Suppressor macrophage (primary cell): ENCODE measurements at places on chromosomes 6 and 20.
A peak's percentile ranks its signal among the peaks of the same experiment; 100 is the strongest.

- DNase-seq = no peak
Measured at GRCh38 chr6:84906514-84906913, 142.1 kb upstream of the TBX18 start.

DNA sequence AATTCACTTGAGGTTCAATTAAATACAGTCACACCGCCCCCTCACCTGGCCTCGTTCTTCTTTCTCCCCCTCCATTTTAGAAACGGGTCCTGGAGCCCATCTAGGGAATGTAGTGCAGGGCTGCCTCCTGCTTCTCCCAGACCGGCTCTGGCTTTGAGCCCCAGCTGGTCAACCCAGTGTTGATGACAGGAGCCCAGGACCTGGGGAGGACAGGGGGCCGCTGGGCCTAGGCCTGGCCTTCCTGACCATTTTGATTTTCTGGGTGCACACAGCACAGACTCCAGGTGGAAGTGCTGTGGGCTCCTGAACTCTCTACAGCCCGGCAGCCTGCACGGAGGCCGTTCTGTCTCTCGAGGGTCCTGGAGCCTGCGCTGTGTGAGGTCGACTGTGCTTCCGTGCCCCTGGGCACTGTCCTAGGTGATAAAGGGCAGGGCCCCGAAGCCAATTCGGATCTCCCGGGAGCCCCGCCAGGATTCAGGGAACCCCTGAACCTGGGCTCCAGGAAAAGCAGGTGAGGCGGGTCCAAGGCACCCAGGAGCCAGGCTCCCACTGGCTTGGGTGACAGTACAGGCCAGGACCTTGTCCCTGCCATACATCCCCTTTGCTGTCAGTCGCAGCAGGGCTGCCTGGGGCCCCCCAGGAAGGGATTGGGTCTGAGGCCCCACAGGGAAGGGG, 23.3 kb downstream of the NPEPL1 start:
- DNase-seq = no peak

DNA sequence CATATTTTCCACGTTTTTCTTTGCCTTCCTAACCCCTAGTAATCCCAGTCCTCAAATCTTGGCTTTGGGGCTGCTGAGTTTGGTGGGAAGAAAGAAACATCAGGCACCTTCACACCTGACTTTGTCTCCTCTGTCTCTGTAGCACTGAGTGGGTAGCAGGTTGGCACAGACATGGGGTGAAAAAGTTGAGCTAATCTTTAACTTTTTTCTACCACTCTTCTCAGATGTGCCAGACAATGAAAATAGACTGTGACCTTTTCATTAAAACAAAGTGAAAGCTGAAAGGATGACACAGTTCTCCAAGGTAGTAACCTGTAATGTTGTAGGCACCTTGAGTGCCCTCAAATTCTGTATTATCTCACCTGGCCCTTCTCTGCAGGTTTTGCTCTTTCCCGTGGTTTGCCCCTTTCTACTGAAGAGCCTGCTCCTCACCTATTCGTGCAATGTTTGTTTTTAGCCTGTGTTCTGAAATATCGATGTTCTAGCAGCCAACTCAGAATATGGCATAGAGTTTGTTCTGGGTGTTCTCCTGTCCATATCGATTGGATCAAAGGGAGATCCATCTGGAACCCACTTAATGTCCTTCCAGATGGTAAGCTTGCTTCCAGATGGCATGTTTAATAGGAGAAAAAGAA, 57.8 kb upstream of the ATXN1 start:
- DNase-seq = no peak

DNA sequence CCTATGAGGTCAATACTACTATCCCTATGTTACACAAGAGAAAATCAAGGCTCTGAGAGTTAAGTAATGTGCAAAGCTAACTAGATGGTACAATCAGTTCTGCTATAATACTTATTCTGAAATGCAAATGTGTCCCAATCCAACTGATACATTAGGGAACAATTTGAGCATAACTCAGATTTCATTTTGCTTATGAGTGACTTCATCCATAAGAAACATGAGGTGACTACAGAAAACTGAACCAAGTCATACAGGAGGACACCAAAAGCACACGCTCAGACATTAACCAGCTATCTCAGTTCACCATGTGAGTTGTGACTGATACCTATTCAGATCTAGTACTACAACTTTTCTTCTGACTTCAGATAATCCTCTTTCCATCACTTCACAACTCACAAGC, 179.9 kb upstream of the RUNX2 start:
- no peak for DNase-seq

- peak; percentile 72 for DNase-seq
Measured at GRCh38 chr6:22073516-22074198, 223.2 kb downstream of the PRL start.

DNA sequence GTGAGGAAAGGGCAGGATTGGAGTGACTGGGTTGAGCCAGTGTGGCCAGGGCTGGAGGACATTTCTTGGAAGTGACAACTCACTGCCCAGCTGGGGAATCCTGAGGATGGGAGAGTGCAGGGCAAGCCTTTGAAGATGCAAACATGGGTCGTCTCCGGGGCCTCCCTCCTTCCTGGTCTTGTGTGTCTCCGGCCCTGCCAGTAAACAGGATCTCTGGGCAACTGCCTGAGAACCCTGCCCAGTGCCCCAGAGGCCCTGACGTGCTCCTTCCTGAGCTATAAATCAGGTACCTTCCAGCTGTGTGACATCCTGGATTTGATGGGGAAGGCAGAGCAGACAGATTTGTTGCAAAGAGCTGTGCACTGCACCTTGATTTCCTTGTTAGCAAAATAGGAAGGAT, 12.9 kb upstream of the TCF15 start:
- DNase-seq = no peak

DNA sequence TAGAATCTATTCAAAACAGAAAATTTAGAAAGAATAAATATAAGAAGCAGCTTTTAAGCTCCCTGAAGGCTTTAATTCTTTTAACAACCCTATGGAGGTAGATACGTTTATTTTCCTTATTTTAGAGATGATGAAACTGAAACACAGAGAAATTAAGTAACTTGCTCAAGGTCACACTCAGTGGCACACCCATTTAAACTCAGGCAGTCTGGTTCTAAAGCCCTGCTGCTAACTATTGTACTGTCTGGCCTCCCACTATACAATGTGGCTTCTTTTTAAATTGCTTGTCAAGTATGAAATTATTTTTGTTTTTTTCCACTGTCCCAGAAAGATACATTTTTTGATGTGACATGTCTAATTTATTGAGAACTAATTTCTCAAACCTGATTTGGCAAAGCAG, 55.7 kb downstream of the FAM217A start:
- DNase-seq = peak; percentile 22

GRCh38 chr6:75106426-75106825, 99.4 kb downstream of the COL12A1 start:
- no peak for DNase-seq

DNA sequence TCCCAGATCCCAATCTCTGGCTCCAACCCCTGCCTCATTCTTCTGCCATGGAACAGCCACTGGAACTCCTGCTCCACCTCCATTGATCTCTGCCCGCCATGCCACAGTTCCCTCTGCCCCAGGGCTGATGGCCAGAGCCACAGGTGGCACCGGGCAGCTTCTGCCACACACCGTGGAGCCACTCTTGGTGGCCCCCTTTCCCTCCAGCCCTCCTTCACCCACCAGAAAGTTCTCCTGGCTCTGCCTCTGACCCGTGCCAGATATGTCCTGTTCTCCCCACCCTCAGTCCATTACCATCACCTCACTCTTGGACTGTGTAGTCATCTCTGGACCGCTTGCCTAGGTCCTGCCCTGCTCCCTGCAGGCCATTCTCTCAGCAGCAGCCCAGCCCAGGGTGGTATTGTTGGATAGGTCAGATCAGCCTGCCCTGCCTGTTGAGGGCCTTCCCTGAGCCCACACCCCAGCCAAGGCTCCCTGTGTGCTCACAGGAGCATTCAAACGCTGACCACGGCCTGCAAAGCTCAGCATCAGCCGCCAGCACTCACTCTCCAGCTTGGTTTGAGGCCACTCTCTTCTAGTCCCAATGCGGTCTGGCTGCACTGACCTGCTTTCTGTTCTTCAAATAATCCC, 16.8 kb upstream of the SYNDIG1 start:
- DNase-seq = no peak

GRCh38 chr20:51202304-51202703, 179.4 kb upstream of the KCNG1 start:
- DNase-seq = no peak

DNA sequence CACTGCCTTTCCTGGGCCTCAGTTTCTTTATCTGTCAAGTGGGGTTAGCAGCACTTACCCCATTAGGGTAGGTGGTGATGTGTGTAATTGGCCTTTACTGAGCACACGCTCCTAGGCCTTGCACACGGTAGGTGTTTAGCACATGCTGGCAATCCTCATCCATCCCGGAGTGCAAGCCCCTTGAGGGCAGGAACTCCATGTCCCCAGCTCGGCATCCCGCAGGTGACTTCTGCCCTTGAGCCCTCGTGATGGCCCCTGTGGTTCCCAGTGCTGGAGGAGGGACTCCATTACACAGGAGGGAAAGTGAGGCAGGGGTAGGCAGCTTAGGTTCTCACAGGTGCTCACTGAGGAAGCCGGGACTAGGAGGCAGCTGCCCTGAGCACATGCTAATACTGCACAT, 40.0 kb downstream of the MYH7B start:
- no peak for DNase-seq

GRCh38 chr6:91523511-91523910, 936.6 kb upstream of the MAP3K7 start:
- no peak for DNase-seq

DNA sequence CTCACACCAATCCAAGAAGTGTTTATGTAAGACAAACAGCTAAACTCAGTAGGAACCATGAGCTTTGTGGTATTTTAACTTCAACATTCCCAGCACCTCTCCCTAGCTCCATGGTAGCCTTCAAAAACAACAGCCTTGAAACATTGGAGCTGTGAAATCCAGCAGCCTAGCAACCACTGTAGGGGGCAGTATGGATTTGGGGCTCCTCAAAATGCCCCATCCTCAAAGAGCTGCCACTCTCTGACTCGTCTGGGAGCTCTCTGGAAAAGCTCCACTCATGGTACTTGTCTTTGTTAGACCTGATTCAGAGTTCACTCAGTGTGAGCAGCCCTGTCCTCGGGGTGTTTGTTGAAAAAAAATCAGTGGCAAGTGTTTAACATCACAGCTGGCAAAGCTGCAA, 82.9 kb downstream of the KIF6 start:
- no peak for DNase-seq

- no peak for DNase-seq
Measured at GRCh38 chr6:124765280-124765679, 197.0 kb upstream of the RNF217 start.

DNA sequence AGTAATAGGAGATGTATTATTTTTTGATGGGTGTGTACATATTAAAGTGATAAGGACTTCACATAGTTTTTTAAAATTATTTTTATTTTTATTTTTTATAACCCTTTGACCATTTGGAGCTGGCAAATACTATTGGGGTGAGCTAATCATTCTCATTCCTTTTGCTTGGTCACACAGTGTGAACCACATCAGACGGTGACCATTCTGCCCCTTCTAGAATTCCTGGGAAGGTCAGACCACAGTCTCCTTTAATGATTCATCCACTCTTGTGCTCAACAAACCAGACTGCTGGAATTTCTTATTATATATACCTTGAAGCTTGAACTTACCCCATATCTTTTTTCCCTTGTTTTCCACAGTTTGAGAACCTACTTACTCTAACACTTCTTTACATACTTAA, 23.9 kb upstream of the PRL start:
- DNase-seq = no peak

DNA sequence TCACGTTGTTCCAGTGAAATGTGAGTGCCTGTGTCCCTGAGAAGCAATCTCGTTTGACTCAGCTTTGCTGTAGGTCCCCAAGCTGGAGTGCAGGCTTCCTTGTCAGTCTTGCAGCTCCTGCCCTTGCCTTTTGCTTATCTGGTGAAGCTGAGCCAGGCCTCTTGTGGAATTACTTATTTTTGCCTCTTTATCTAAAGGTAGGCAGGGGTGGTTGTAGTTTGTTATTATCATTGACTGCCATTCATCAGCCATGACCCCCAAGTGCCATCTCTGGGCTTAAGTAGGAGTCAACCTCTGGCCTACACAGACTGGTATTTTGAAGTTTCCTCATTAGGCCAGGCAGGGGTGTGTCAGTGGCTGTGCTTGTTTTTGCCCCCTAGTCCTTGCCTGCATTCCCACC, 2.1 kb downstream of the TMEM14B start:
- no peak for DNase-seq

DNA sequence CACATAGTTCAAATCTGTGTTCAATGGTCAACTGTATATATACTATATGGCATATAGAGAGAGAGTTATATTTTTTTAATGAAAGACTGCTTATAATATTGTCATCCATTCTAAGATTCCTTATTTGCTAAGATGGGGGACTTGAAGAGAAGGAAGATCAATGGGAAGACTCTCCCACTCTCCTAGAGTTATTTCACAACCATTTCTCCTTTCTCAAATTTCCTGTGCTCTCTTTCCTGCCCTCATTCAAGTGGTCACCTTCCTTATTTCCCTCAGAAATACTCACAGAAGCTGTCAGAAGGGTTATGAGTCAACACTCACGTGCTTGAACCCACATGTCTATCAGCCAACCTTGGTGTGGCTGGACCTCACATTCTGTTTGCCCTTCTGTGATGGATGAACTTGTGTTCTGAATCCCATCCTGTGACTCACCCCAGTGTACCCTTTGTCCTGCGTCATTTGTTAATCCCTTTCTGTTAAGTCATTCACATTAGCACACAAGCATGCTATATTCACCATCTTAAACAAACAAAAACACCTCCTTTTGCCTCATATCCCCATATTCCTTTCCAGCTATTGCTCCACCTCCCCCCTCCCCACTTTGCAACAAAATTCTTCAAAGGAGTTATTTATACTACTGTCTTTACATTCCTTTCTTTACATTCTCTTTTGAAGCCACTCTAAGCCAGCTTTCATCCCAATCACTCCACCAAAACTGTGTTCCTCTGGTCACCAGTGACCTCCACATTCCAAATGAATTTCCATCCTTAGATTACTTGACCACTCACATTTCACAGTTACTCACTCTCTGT, 279.3 kb upstream of the TCF21 start:
- DNase-seq = no peak

DNA sequence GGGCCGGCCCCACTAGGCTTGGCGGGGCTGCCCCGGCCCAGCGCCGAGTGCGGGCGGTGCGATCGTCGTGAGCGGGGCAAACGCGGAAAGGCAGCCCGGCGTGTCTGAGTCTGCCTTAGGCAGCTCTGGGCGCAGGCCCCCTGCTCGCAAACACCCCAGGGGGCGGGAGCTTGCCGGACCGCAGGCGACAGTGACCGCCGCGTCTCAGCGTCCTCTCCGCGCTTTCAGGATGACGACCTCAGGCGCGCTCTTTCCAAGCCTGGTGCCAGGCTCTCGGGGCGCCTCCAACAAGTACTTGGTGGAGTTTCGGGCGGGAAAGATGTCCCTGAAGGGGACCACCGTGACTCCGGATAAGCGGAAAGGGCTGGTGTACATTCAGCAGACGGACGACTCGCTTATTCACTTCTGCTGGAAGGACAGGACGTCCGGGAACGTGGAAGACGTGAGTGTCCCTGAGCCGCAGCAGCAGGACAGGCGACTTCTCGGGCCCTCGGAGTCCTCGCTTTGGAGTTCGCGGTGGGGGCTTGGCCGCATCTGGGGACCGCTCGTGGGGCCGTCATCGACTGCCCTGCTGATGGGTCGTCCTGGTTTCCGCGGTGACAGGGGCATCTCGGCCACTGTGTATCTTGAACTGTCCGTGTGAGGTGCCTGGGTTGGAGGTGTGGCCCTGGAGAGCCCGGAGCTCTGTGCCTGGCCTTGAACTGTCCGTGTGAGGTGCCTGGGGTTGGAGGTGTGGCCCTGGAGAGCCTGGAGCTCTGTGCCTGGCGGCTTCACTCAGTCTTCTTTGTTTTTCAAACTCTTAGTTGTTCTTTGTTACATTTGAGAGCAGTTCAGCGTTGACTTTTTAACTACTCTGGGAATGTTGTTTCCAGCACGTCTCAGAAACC, 786 bp downstream of the ADRM1 start:
- DNase-seq = peak; percentile 27
